ENCODE measurements at places on chromosomes 5 and 9.

- DNase-seq = no peak
Observed at GRCh38 chr5:139023286-139023685, 148.2 kb upstream of the LRRTM2 start.

DNA sequence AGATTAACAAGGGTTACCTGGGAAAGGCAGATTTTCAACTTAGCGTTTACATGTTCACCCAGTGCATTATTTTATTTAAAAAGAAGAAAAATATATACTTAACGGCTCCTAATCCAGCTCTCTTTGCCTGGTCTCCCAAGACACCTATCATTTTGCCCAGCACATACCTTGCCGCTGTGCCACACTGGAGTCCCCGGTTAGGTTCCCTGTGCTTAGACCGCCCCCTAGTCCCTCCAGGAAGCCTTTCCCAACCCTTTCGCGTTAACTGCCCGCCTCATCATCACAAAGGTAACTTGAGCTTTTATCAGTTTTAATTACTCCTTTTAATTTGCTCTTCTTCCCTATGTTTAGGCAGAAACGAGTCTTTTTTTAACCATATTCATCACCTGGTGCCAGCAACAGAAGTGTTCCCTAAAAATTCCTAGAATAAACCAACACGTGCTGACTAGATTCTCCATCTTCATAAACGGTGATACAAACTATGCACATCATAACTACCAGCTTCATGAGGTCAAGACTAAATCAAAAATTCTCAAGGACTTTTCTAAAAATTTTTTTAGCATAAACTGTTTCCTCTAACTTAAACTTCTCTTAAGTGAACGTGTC is 19.7 kb downstream of the DNAJA1 start:
- no peak for DNase-seq

- no peak for DNase-seq
Observed at GRCh38 chr5:90888511-90889324, 330.1 kb downstream of the ADGRV1 start.

DNA sequence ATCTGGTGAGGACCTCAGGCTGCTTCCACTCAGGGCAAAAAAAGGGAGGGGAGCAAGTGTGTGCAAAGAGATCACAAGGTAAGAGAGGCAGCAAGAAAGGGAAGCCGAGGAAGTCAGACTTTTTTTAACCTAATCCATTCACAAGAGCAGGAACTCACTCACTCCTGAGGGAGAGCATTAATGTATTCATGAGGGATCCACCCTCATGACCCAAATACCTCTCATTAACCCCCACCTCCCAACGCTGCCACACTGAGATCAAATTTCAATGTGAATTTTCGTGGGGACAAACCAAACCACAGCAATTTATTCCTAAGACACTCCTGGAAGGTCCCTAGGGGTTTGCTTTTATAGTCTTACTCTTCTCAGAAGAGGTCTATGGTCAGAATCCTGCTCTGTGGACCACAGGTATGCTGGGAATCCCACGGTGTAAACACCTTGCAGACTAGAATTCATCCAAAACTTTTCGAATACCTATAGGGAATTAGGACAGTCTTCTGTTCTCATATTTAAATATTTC is 108.7 kb downstream of the HSD17B3 start:
- DNase-seq = no peak

DNA sequence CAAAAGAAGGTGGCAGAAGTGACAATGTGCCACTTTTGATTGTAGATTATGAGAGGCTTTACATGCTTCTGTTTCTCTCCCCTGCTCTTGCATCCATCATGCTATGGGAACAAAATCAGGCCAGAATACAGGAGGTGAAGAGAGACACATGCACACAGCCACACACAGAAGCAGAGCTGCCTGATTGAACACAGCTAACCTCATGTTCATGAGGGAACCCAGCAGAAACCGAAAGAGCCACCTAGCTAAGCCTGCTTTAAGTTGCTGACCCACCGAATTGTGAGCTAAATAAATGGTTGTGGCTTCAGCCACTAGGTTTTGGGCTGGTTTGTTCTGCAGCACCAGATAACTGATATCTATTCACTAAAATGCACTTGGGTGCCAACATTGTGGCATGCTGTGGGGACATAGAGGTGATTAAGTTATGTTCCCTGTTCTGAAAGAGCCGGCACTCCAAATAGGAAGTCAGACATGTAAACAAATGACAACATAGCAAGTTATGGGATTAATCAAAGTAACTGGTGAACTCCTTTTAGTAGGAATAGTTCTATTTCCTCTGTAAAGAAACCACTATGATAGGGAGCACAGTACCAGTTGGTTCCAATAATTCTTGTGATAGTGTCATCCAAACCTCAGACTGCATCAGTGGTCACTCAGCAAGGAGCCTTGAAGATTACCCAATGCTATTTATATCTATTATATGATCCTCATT is 93.6 kb upstream of the TNC start:
- no peak for DNase-seq

Measured in T-helper 17 cell (primary cell).